ENCODE measurements at places on chromosomes 13 and 19.

DNA sequence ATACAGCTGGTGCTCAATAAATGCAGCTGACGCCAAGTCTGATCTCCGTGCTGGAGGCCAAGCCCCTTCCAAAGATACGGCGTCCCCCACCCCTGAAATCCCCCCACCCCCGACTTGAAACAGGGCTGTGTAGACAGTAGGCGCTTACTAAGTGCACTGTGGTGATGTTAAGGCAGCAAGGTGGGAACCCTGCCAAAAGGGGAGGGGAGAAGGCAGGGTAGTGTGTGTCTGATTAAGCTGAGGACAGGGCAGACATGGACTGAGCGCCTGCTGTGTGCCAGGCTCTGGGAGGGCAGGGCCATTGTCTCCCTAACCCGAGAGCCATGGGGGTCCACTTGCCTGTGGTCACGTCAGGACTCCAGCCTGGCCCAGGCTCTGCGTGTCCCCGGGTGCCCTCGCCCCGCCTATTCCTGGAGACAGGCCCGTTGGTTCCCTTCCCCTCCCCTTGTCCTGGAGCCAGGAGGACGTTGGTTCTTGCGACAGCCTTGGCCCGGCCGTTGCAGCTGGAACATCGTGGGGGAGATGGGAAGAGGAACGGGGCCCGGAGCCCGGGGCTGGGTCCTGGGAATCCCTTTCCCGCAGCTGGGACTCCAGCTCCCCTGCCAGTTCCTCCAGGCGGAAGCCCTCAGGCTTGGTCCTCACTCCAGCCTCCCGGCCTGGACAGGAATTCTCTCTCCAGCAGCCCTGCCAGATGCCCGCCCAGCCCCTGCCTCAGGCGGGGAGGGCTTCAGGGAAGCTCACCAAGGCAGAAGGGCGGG lies 1.7 kb upstream of the ELANE start:
- DNase-seq, result no peak

DNA sequence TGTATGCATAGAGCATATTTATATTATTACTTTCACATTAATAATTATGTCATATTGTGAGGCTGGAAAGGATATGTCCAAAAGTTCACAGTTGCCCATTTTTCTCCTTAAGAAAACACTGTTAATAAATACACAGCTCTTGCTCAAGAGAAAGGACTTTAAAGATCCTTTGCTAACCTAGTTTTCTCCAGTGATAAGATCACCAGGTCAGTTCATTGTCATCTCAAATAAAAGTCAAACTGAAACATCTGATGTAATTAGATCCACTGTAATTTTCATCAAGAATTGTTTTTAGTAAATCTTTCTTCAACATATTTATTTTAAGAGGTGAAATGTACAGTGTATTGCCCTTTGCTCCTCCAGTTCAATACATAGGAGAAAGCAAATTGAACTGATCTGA lies 82.8 kb upstream of the KLHL1 start:
- no peak for DNase-seq

DNA sequence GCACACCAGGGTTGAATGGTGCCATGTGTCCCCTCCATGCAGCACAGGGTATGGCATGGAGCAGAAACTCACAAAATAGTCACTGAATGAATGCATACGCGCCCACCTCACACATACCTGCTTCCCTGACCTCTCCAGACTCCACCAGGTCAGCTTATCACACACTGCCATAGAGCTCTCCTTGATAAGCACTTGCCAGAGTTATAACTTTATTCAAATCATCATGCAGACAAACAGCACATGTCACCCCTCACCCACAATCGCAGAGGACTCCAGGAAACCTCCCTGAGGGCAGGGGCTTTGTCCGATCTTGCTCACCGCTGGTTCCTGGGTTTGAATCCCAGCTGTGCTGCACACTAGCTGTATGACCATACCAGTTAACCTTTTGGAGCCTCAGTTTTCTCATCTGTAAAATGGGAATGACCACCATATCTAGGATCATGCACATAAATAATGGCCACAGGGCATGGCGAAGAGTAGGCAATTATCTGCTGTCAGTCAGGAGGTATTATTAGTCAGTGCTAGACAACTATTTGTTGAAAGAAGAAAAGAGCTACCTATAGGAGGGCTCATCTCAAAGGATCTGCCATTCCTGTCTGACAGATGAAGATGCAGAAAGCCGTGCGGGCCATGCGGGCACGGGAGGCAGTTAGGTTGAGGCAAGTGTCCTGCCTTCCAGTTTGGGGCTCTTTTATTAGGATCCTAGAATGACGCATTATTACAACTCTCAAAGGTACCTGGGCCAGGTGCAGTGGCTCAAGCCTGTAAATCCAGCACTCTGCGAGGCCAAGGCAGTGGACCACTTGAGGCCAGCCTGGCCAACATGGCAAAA lies 14.0 kb downstream of the XRCC1 start:
- no peak for DNase-seq

- peak; percentile 32 for DNase-seq
These were observed 4.8 kb downstream of the STK24 start for GRCh38 chr13:98571955-98572662.

DNA sequence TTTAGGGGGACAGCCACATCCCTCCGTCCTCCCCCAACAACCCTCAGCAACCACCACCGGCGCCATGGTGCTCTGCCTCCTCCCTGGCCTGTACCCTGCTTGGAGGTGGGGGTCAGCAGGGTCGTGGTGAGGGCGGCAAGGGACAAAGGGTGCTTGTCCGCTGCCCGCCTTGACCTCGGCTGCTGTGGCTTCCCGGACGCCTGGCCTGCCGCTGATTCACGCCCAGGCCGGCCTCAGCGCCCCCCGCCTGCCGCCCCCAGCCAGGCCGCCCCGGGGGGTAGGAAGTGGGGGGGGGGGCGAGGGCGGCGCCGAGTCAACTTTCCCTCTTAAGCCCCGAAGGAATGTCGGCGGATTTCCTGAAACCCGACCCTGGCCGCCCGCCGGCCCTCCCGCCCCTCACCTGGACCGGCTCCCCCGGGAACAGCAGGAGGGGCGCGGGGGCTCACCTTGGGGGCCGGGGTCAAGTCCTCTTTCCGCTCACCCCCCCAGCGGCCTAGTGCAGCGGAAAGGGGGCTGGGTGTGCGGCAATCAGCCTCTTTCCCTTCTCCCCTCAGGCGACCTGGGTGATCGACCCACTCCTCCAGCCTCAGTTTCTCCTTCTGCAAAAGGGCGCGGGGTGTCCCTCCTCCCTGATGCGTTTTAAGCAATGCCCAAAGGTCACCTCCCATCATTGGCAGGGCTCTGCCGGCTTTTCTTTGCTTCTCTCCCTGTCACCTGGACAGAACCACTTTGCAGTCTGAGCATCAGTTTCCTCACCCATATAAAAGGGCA lies 1.9 kb upstream of the TMEM59L start:
- DNase-seq, result no peak

Data from CD4-positive, alpha-beta T cell treated with Interleukin-21 for 1 hour (primary cell).